ENCODE measurements at places on chromosomes 1 and 21.

- DNase-seq = no peak
These were observed 43.7 kb upstream of the GOLT1A start for GRCh38 chr1:204257446-204257845.

GRCh38 chr1:244384066-244384465 lies 67.6 kb downstream of the ADSS2 start:
- DNase-seq = no peak

GRCh38 chr1:48869116-48869893 lies 92.6 kb upstream of the BEND5 start:
- DNase-seq = no peak

DNA sequence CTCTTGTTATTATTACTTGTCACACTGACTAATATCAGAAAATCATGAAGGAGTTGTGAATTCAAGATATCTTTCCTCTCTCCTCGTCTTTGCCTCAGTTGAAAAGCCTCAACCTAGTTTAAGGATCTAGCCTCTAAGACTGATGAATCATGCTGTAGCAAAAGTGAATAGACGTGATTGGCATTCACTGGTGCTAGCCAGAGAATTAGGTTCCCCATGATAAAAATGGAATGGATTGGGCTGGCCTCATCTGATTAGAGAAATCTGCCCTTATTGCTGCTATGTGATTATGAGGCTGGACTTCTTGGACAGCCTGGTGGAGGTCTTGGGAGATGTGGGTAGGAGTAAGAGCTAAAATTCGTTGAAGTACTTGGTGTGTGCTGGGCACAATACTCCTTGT lies 208.2 kb downstream of the BACH1 start:
- no peak for DNase-seq

DNA sequence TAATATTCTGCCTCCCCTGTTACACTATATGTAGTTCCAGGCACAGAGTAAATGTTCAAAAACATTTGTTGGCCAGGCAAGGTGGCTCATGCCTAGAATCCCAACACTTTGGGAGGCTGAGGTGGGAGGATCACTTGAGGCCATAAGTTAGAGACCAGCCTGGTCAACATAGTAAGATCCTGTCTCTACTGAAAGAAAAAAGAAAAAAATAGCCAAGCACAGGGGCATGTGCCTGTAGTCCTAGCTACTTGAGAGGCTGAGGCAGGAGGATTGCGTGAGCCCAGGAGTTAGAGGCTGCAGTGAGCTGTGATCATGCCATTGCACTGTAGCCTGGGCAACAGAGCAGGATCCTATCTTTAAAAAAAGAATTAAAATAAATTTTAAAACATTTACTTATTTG lies 57.6 kb upstream of the SIM2 start:
- no peak for DNase-seq

Measured in activated CD8-positive, alpha-beta memory T cell treated with anti-CD3 and anti-CD28 coated beads for 4 hours (primary cell).